ENCODE measurements at places on chromosomes 1 and 21.
A peak's percentile ranks its signal among the peaks of the same experiment; 100 is the strongest.

DNA sequence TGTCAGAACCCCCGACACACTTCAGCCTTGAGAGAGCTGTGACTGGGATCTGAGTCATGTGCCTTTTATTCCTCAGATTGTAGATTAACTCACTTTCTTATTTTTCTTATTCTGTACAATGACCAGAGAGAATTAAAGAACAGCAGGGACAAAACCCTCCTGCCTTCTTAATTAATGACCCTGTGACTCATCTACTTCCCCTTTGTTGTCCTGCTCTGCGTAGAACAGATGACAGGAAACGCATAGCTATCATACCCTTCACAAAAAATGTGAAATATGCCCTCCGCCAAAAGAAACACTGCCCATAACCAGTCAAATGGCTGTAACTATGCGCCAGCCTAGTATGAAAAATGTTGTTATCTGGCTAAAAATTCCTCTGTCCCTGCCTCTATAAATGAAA is 9.1 kb upstream of the PADI2 start:
- DNase-seq: no peak

DNA sequence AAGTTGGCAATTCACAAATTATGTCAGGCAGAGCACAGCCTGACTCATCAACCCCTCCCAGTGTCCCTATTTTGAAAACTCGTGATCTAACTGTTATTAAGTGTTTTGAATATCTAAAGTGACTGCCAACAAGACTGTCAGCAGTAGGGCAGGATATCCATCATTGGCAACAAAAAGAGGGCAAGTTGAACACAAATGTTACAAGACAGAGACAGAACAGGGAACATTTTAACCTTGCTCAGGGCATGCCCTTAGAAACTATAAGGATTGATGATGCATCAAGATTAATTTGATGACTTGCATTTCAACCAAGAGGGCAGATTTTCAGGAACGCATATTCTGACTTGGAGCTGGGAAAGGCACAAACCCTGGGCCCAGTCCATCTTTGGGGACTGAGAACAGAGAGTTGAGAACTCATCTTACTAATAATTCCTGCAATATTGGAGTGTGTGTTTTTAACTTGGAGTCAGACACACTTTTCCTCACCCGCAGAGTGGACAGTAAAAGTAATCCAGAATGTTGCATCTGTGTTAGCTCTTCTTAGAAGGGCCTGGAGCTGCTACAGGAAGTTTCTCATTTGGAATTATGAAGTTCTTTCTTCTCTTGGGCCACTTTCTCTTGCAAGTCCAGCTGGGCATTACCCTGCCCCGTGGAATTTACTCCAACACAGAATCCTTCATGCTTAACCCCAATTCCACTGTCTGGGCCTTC is 317.2 kb downstream of the LTN1 start:
- no peak for DNase-seq

DNA sequence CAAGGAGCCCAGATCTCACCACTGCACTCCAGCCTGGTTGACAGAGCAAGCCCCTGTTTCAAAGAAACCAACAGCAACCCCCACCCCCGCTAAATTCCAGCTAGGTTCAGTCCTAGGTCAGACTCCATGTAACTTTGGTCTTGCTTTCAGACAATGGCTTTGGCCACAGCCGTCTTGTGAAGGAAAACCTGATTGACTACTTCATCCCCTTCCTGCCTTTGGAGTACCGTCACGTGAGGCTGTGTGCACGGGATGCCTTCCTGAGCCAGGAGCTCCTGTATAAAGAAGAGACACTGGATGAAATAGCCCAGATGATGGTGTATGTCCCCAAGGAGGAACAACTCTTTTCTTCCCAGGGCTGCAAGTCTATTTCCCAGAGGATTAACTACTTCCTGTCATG is 12.9 kb downstream of the TOR3A start:
- no peak for DNase-seq

DNA sequence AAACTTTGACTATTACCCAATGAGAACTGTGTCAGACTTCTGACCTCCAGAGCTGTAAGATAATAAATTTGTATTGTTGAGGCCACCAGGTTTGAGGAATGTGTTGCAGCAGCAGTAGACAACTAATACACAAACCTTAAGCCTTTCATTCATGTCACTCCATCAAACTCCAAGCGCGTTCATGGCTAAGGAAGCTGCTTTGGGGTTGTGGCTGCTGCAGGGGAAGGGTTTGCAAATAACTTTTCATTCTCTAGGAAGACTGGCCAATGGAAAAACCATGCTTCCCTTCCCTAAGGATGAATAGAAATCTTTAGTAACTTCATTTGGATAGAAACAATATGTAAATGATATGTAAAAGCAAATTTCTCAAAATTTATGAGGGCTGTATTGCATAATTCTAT is 170.4 kb downstream of the RHOU start:
- DNase-seq: no peak

DNA sequence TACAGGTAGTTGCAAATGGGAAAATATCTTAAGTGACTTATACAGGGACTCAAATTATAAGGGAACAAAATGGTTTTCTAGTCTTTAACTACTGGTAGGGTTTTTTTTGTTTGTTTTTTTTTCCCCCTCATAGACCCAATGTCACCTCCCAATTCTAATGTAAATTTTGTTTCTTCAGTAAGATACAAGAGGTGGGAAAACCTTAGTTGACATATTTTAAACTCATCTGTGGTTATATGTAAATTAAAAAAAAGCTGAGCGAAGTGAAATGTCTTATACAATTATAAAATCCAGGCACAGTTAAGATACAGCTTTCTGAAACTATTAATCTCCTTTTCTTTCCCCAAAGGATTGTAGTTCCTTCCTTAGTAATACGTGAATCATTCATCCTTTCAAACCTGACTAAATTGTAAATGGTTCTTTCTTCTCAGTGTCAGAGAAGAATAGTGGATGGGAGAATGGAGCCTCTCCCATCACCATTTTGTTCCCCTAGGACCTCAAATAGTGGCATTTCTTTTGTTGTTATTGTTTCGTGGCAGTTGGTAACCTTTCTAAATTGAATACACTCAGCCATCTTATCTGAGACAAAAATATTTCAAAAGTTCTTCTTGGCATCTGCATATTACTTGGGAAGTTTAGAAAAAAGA is 11.2 kb downstream of the TSEN15 start:
- no peak for DNase-seq

GRCh38 chr1:113530021-113530420 is 139.7 kb downstream of the MAGI3 start:
- DNase-seq: no peak

- DNase-seq: no peak
These were observed 41.1 kb downstream of the COLGALT2 start for GRCh38 chr1:183996396-183996795.

DNA sequence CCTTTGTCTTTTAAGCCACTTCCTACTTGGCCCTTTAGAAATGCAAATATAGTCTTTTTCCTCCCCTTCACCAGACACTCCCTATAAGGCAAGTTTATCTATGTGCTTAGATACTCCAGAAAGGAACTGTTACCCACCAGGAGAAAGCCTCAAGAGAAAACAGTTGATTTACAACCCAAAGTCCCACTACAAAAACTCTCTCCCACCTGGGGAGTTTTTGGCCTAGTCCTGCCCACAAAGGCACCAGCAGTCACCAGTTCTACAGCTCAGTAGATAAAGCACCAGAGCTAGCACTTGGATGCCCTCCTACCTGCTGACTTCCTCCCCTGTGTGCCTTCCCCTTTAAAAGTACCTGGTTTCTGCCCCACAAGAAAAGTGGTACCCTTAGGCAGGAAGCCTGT is 27.7 kb upstream of the HAO2 start:
- no peak for DNase-seq

DNA sequence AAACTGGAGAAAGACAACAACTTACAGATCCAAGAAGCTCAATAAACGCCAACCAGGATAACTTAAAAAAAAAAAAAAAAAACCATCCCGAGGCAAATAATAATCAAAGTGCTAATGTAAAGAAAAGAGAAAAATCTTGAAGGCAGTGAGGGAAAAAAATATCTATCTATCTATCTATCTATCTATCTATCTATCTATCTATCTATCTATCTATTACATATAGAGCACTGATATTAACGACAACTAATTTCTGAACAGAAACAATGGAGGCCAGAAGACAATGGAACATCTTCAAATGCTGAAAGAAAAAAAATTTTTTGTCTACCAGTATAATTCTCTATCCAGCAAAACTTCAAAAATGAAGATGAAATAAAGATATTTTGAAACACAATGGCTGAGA is 18.0 kb downstream of the PACC1 start:
- DNase-seq: no peak

DNA sequence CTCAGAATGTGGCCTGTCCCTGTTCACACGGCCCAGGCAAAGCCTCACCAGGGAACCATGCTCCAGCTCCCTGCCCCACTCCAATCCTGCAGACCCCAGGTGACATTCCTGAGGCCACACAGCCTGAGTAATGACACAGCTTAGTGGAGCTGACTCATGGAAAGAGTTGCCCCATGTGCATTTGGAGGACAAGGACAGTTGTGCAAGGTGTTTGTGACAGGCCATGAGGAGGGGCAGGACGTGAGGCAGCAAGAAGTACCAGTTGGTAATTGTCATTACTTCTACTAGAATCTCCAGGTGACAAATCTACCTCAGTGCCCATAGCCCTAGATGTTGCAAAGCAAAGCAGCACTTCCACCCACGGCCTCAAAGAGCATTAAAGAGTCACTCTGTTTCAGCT is 15.2 kb downstream of the PRR9 start:
- DNase-seq: no peak

- DNase-seq: no peak
These were observed 168.0 kb upstream of the DAB1 start for GRCh38 chr1:57591842-57592241.

- DNase-seq: no peak
These were observed 12.9 kb downstream of the CERS2 start for GRCh38 chr1:150961756-150962155.

GRCh38 chr1:53111073-53111556 is 31.3 kb downstream of the SLC1A7 start:
- no peak for DNase-seq

DNA sequence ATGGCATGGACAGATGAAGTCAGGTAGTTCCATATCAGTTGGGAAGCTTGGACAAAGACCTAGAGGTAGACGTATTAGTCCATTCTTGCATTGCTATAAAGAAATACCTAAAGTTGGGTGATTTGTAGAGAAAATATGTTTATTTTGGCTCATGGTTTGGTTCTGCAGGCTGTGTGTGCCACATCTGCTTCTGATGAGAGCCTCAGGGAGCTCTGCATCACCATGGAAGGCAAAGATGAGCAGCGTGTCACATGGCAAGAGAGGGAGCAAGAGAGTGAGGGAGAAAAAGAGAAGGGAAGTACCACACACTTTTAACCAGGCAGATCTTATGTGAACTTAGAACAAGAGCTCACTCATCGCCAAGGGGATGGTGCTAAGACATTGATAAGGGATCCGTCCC is 9.0 kb downstream of the TSACC start:
- no peak for DNase-seq

- DNase-seq: peak; percentile 72
These were observed 35.0 kb upstream of the JAK1 start for GRCh38 chr1:65001231-65001792.

GRCh38 chr1:57696904-57697303 is 273.0 kb upstream of the DAB1 start:
- no peak for DNase-seq

- no peak for DNase-seq
These were observed 26.2 kb upstream of the NGF start for GRCh38 chr1:115364046-115364779.

DNA sequence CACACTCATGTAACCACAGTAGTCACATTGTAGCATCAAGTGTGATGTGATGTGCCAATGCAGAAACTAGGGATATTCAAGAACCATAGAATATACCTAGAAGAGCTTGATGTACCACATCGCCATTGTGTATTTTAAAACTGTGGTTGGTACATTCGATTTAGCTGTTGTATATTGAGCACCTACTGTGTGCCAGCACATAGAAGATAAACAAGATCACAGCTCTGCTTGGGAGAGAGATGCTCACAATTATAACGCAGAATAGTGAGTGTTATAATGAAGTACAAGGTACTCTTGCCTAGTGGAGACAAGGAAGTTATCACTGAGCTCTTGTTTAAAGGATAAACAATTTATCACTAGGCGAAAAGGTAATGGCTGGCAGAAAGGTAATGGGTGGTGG is 4.7 kb downstream of the BTF3L4 start:
- DNase-seq: no peak

DNA sequence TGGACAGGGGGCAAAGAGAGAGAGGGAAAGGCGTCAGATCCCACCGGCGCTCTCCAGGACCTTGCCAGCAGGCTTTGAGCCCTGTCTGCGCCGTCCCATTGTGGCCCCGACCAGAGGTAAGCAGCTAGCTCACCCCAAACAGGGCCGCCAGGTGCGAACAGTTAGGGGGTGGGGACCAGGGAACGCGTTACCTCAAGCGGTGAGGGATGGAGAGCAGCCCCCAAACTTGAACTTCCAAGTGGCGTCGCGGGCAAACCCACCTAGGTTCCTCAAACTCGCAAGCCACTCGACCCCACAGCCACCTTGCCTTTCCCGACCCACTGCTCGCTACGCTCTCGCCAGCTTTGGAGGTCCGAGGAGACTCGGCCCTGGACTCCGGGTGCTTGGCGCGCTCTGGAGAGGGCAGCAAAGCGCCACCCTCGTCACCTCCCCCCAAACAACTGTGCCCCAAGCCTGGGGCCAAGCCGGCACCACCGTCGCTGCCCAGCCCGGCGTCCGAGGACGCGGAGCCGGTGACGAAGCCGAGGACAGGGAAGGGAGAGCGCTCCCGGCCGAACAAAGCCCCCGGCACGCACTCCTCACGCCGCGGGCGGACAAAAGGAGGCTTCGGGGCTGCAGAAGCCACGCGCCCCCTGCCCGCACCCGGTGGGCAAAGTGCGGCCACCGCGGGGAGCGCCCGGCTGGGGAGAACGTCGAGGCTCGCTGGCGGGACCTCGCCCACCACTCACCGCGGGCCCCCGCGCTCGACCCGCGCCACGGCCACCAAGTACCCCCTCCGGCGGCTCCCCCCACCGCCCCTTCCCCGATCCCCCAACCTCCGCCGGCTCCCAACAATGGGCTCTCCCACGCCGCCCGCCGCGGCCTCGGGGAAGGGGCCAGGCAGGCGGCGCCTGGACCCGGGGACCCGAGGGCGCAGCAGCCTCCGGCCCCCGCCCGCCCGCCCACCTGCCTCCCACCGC is 976 bp downstream of the SSBP3 start:
- DNase-seq: peak; percentile 28

DNA sequence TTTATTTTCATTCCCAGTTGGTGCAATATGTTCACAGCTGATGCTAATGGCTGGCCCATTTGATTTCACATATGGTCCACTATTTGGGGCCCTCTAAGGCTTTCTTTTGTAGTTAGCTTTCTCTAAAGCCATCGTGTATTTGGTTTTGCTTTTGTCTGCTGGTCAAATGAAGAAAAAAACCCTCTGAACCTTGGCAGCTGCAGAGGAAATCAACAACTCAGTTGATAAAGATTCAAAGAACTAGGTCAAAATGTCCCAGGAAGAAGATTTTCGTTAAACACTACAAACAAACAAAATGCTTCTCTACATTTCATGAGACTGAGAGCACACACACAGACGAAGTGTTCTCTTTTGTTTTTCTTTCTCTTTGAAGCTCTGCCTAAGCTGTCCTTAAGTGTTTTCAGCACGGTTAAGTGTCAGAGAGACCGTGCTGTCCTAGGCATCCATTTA is 655.0 kb downstream of the RWDD3 start:
- no peak for DNase-seq

Data from T-cell (primary cell).